ENCODE measurements at places on chromosomes 13 and 19.

DNA sequence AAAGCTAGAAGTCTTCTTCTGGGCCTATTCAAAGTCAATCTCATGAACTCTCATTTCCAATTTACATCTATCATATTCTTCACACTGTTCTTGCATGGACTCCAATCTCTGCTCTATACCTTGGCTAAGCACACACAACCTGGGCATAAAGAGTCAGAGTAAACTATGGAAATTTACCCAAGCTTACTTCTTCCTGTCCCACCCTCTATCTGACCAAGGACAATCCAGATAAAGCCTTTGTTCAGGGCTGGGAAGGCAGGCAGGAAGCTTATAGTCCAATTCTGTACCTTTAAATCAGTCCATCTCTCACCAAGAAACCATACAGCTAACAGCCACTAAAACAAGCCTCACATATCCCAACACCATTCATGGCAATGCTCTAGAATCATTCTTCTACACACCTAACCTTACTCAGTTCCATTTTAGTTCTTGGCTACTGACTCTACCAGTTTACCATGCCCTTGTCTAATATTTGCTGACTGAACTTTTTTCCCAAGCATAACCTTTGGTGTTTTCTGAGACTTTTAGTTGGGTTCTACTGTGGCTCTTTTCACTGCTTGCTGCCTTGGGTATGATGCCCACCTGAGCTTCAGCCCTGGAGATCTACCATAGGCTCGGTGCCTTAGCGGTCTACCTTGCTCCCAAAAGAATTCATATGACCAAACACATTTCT lies 38.9 kb downstream of the N4BP2L2 start:
- no peak overlapping the region for H3K4me3 ChIP-seq
- H3K4me1 ChIP-seq, result peaks cover 10% of the 10 kb centered on the region
- no peaks in the 10 kb centered on the region for H3K36me3 ChIP-seq
- H3K27me3 ChIP-seq, result no peaks in the 10 kb centered on the region
- no peak overlapping the region for H3K27ac ChIP-seq
- DNase-seq, result no peak

- no peak for DNase-seq
- H3K27ac ChIP-seq, result no peak overlapping the region
- H3K36me3 ChIP-seq, result no peaks in the 10 kb centered on the region
- H3K4me1 ChIP-seq, result no peaks in the 10 kb centered on the region
Measured at GRCh38 chr13:97211300-97211699, 10.8 kb upstream of the MBNL2 start.

DNA sequence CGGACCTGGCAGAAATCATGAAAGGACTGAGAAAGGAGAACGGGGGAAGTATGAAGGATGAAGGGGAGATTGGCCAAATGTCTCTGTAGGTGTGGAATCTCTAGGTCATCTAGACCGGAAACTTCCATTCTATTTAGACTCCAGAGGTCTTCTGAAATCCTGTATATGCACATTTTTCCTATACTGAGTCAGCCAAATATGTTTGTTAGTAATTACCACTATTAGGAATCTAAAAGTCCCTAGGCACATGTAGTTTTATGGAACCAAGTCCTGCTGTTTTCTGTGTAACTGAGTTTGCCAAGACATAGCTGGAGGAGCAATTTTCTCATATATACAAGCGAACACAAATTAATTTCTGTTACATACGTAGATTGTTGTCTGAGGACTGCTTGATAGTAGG lies 498.1 kb downstream of the GPC5 start:
- no peak overlapping the region for H3K4me3 ChIP-seq
- H3K4me1 ChIP-seq, result no peaks in the 10 kb centered on the region
- no peaks in the 10 kb centered on the region for H3K36me3 ChIP-seq

GRCh38 chr13:36807616-36808015 lies 11.4 kb upstream of the RFXAP start:
- H3K27ac ChIP-seq, result no peak overlapping the region
- DNase-seq, result no peak
- H3K27me3 ChIP-seq, result peaks cover 7% of the 10 kb centered on the region
- H3K4me1 ChIP-seq, result peaks cover 19% of the 10 kb centered on the region

GRCh38 chr19:8698433-8699063 lies at the start of gene ACTL9:
TSS of gene ACTL9 (minus strand) at chr19:8698795. CDS start at chr19:8698701, 94 bp downstream.
- no peaks in the 10 kb centered on the region for H3K36me3 ChIP-seq
- peaks cover 5% of the 10 kb centered on the region for H3K4me1 ChIP-seq
- H3K4me3 ChIP-seq, result no peak within 1 kb of the TSS

DNA sequence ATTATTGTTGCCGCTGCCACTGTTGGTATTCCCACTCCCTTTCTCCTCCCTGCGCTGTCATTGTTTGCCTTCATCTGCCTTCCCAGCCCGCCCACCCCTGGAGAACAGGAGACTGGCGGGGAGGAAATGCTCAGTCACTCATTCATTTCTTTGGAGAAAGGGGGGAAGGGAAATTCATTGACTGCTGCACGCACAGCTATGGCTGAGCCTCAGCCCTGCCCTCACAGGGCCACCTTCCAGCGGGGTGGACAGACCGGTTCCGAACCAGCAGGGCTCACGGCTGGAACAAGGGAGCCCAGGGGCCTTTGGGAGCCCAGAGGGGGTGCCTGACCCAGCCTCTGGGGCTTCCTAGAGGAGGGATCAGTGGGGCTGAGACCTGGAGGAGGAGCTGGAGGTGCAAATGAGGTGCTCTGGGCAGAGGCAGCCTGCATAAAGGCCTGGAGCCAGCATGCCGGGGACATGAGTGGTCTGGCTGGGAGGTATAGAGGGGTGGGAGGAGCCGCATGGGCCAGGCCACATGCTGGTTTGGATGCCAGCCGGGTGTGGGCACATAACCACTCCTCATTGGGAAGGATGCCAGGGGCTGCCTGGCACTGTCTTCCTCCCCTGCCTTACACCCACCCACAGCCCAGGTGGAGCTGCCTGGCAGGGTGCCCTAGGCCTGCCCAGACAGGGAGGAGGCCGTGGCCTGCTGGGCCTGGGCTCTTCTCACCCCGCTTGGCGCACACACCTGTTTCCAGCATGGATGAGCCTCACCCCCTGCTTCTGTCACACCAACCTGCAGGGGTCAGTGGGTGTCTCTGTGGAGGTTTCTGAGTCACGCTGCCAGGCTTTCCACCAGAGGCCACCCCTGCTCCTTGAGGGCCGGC lies 26.8 kb downstream of the PPP5C start:
- peaks cover 22% of the 10 kb centered on the region for H3K4me1 ChIP-seq
- peaks cover 11% of the 10 kb centered on the region for H3K36me3 ChIP-seq
- DNase-seq, result no peak
- H3K4me3 ChIP-seq, result no peak overlapping the region

GRCh38 chr13:113393226-113393562 lies 29.3 kb upstream of the GRTP1 start:
- peak overlapping the region; percentile 73 for H3K27ac ChIP-seq
- H3K4me3 ChIP-seq, result peak overlapping the region; percentile 81
- no peaks in the 10 kb centered on the region for H3K36me3 ChIP-seq

DNA sequence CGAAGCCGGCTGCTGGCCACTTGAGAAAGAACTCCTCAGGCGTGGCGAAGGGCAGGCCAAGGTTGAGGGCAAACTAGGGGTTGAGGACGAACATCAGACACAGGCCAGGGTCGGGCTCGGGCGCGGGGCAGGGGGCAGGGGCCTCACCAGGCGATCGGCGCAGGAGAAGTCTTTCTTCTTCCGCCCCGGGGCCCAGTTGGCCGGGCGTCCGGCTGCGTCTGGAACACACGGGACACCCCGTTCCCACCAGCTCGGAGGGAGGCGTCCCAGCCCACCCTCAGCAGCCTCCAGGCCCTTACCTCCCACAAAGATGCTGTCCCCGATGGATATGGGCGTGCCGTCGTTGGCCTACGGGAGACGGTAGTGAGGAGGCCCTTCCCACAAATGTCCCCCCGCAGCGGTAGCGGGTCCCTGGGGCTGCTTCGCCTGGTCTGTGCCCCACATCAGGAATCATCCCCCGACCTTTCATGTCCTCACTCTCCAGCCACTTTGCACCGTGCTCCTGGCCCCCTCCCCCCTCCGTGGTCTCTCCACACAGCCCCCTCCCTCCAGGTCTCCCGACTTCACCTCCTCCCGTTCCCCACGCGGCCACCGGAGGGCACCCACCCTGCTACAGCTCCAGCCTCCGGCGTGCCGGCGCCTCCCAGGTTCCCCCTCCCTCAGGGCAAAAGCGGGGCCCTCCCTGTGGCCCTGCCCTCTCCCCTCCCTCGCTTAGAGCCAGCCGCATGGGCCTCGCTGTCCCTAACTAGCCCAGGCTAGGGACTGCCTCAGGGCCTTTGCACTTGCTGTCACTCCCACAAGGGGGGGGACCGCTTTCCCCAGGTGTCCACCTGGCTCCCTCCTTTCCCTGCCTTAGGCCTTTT lies 4.8 kb downstream of the PNKP start:
- peaks cover 30% of the 10 kb centered on the region for H3K4me1 ChIP-seq
- no peak overlapping the region for H3K4me3 ChIP-seq
- no peaks in the 10 kb centered on the region for H3K36me3 ChIP-seq
- DNase-seq, result no peak

- H3K27ac ChIP-seq, result no peak within 1 kb of the TSS
- H3K27me3 ChIP-seq, result peaks cover 61% of the 10 kb centered on the region
- no peak for DNase-seq
Measured at GRCh38 chr19:40990972-40991381, at the start of gene CYP2B6. TSS of gene CYP2B6 (plus strand) at chr19:40991282. CDS start at chr19:40991306, 24 bp downstream.

GRCh38 chr13:96844195-96844594 lies 150.1 kb downstream of the OXGR1 start:
- no peak overlapping the region for H3K27ac ChIP-seq
- H3K4me1 ChIP-seq, result no peaks in the 10 kb centered on the region
- H3K36me3 ChIP-seq, result no peaks in the 10 kb centered on the region
- H3K27me3 ChIP-seq, result no peaks in the 10 kb centered on the region

DNA sequence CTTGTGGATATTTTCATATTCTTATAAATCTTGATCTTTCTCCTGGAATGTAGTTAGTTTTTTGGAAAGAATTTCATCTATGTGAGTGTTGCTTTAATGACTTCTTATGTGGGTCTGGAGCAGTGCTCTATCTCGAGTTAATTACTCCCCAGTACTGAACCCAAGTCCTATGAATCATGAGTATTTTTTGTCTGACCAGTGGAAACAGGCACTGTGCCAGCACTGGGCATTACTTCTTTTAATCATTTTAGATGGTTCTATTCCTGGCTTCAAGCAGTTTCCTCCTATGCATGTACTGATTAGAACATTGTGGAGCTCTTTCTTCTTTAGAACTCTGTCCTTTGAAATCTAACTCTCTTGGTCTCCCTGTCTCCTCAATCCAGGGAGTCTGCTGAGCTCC lies 466.3 kb downstream of the PCDH17 start:
- no peaks in the 10 kb centered on the region for H3K27me3 ChIP-seq
- no peak overlapping the region for H3K27ac ChIP-seq

DNA sequence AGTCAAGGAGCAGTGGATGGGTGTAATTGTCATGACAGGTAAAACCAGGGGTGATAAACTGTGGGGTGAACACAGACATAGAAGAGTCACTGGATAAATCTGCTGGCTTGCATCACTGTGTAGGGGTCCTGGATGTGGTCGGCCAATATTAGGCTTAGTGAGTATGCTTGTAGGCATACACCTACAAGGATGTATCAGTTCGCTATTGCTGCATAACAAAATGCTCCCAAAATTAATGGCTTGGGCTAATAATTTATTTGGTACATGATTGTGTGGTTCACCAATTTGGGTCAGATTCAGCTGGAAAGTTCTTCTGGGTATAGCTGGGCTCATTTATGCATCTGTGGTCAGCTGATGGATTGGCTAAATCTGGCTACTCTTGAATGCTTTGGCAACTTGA lies 11.2 kb upstream of the EVI5L start:
- no peak for DNase-seq
- no peak overlapping the region for H3K4me3 ChIP-seq
- peaks cover 42% of the 10 kb centered on the region for H3K27me3 ChIP-seq
- H3K36me3 ChIP-seq, result no peaks in the 10 kb centered on the region

GRCh38 chr13:46170687-46171086 lies 11.3 kb downstream of the LCP1 start:
- DNase-seq, result no peak
- H3K4me3 ChIP-seq, result peak overlapping the region; percentile 80
- H3K36me3 ChIP-seq, result peaks cover 15% of the 10 kb centered on the region
- H3K4me1 ChIP-seq, result peaks cover 97% of the 10 kb centered on the region
- no peaks in the 10 kb centered on the region for H3K27me3 ChIP-seq
